ENCODE measurements at places on chromosomes 12 and 14.

DNA sequence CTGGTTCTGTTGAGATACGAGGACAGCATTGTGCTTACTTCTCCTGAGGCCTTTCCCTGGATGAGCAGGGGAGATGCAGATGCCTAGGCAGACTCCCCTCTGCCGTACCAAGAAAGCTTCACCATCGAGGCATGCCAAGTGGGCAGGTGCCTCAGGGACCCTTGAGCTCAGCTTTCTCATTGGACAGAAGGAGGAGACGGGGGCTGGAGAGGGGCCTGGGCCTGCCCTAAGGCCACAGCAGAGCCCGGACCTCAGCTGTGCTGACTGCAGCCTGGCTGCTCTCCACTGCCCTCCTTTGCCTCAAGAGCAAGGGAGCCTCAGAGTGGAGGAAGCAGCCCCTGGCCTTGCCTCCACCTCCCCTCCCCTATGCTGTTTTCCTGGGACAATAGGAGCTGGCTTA lies 23.4 kb downstream of the SERPINA1 start:
- no peak for DNase-seq

DNA sequence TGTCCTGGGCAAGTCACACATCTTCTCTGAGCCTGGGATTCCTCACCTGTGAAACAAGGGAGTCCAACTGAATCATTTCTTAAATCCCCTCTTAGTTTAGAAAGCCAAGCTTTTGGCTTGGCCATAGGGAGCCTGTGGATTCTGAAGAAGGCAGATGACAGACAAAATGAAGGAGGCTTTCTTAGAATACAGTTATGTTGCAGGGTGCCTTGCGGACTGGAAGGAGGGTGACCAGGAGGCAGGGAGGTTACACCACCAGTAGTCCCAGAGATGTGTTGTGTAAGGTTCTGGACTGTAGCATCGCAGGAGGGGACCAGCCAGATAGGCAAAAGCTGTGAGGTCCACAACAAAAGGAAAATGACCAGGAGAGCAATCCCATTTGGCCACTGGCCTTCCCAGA lies 8.2 kb upstream of the ACVR1B start:
- DNase-seq = no peak

- no peak for DNase-seq
Measured at GRCh38 chr12:78210506-78210860, 379.8 kb downstream of the NAV3 start.

GRCh38 chr12:50746431-50746830 lies 17.5 kb upstream of the ATF1 start:
- no peak for DNase-seq

Measured in GM13976 (cell line).